ENCODE measurements at places on chromosomes 12 and 14. TPM values are rescaled to one million over a fixed set of nuclear protein-coding genes. Genes with fewer than 3 reads are reported as not detected.

Gene SERPINA9
- not detected for total RNA-seq

Gene PAX9
- under 0.01 TPM for total RNA-seq

Gene FOXA1
- total RNA-seq = not detected

Gene ADGRD1
- total RNA-seq = 0.11 TPM

Gene LRFN5
- 25.5 TPM for total RNA-seq

Gene STAB2
- total RNA-seq = not detected

Gene DPF3
- 3.1 TPM for total RNA-seq

Gene SAMD15
- total RNA-seq = 2.2 TPM

Gene TMEM253
- not detected for total RNA-seq

Gene NOC4L
- total RNA-seq = 9.6 TPM

Gene KCNA1
- not detected for total RNA-seq

Gene SPTB
- under 0.01 TPM for total RNA-seq

Gene PARP11
- total RNA-seq = 4.9 TPM

Gene KLRB1
- not detected for total RNA-seq

Gene KERA
- not detected for total RNA-seq

Gene ADAM20
- 1.00 TPM for total RNA-seq

Gene RAD9B
- total RNA-seq = 0.55 TPM

Gene FZD10
- under 0.01 TPM for total RNA-seq

Gene ASB2
- 1.2 TPM for total RNA-seq

Gene NEUROD4
- total RNA-seq = not detected

Gene RDH12
- under 0.01 TPM for total RNA-seq

Gene ABCD2
- 0.33 TPM for total RNA-seq
